ENCODE measurements at places on chromosomes 16 and 17.
A peak's percentile ranks its signal among the peaks of the same experiment; 100 is the strongest.

GRCh38 chr17:78729641-78730040 is 52.4 kb downstream of the CYTH1 start:
- no peak for ATAC-seq

DNA sequence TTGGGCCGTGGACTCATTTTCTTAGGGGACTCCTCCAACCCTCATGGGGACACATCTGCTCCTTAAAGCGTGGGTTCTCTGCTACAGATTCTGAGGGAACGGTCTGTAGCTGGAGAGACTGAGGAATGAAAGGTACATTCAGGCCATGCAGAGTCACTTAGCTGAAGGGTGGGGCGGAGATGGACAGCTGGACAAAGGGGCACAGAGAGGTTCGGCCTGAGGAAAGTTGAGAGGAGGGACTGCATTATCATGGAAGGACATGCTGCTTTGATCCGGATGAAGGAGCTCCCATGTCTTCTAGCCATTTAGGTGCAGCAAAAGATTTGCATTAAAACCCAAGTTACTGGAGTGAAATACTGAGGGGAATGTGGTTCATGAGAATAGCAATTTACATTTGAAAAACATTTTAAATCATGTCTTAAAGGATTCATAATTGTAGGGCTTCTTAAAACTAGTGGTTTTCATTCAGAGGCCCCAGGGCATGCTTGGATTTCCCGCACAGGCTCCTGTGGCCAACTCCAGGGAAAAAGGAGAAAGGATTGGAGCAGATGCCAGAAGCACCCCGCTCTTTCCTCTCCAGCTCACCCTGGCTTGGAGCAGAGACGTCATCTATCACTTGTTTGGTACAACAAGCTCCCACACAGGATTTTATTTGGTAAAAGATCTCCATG is 54.2 kb downstream of the CDRT4 start:
- no peak for ATAC-seq

GRCh38 chr17:50758989-50759544 is 8.3 kb downstream of the ANKRD40CL start:
- no peak for ATAC-seq

DNA sequence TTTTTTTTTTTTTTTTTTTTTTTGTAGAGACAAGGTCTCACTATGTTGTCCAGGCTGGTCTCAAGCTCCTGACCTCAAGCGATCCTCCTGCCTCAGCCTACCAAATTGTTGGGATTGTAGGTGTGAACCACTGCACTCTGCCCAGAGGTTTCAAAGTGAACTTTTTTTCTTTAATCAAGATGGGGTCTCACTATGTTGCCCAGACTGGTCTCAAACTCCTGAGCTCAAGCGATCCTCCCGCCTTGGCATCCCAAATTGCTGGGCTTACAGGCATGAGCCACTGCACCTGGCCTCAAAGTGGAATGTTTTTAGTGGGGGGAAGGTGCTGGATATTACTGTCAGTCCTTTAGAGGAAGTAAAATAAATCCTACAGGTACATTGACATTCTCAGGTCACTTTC is 12.0 kb upstream of the CEP20 start:
- no peak for ATAC-seq

GRCh38 chr17:17140590-17140980 is 65.5 kb downstream of the PLD6 start:
- ATAC-seq, result no peak

DNA sequence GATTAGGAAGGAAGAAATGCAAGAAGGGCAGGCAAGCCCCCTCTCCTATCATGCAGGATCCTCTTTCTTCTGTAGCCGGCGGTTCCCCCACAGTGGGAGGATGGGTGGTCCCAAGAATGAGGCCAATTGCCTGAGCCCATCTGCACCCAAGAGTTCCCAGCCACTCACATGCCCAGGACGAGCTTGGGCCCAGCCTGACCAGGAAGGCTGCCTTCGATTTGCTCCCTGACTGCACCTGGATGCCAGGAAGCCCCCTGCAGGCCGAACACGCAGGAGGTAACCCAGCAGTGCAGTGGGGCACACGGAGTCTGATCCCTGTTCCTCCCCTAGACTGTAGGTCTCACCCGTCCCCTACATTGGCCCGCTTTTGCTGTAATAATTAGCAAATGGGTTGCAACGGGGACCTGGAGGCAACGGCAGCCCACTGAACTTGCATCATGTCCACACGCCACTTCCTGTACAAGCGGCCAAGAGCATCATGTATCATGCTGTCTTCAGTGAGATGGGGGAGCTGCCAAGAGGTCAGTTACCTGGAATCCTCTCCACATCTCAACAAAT is 67.5 kb downstream of the AMFR start:
- ATAC-seq, result no peak

DNA sequence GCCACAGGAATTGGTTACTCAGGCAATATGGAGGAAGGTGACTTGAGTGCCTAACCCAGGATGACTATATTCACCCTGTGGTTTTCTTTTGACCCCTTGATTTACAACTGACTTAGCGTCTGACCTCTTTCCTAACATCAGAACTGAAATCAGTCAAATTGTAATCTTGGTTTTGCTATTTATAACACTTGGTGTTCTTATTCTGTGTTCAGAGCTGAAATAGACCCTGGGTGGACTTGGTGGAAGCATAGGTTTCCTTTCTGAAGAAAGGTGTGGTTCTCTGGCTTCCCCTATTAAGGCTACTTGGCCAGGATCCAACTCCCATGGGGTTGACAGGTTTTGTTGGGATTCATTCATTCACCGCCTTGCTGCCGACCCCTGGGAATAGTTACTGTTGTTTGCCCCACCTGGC is 80.8 kb downstream of the CLEC16A start:
- peak; percentile 81 for ATAC-seq

DNA sequence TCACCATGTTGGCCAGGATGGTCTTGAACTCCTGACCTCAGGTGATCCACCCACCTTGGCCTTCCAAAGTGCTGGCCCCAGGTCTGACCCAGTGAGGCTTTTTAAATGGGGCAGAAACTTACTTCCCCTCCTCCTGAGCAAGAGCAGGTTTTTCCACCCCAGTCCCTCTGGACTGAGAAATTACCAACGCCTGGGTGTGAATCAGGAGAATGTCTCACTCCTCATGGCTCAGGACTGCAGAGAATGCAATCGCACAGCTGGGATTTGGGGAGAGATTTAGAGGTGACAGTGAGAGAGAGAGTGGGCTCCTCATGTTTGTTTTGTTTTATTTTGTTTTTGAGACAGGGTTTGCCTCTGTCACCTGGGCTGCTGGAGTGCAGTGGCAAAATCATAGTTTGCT is 203.6 kb downstream of the RAB11FIP4 start:
- no peak for ATAC-seq

DNA sequence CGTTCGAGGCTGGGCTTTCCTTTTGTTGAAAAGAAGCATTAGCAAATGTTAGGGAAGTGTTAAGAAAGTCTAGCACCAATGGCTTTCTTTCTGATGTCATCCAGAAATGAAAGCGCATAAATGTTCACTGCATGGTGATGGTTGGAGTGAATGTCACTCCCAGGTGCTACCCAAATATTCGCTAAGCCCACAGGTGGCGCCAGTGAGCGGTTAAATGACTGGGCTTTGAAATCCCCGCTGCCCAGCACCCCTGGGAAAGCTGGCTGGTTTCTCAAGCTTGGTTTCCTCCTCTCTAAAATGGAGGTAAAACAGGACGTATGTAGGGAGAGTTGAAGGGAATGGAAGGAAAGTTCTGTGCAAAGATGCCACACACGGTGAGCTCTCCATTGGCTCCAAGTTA is 104.4 kb downstream of the IRX5 start:
- ATAC-seq, result no peak

- ATAC-seq, result no peak
Measured at GRCh38 chr17:1029922-1030644, 33.2 kb downstream of the TIMM22 start.

GRCh38 chr17:80850817-80851216 is 140.8 kb upstream of the CHMP6 start:
- ATAC-seq, result no peak

DNA sequence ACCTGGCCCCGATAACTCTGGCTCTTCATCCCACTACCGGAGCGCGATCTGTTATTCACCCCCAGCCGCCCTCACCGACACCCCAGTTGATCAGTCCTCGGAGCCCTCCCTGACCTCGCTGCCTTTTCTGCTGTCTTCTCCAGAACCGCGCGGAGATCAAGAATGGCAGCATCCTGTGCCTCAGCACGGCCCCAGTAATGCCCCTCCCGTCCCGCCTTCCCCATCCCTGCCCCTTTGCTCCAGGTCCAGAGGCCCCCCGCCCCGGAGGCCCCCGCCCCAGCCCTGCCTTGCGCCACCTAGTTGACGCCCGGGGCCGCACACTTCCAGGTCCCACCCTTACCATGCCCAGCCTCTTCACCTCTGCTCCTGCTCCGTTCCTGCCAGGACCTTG is 872 bp downstream of the ELMO3 start:
- ATAC-seq, result no peak

DNA sequence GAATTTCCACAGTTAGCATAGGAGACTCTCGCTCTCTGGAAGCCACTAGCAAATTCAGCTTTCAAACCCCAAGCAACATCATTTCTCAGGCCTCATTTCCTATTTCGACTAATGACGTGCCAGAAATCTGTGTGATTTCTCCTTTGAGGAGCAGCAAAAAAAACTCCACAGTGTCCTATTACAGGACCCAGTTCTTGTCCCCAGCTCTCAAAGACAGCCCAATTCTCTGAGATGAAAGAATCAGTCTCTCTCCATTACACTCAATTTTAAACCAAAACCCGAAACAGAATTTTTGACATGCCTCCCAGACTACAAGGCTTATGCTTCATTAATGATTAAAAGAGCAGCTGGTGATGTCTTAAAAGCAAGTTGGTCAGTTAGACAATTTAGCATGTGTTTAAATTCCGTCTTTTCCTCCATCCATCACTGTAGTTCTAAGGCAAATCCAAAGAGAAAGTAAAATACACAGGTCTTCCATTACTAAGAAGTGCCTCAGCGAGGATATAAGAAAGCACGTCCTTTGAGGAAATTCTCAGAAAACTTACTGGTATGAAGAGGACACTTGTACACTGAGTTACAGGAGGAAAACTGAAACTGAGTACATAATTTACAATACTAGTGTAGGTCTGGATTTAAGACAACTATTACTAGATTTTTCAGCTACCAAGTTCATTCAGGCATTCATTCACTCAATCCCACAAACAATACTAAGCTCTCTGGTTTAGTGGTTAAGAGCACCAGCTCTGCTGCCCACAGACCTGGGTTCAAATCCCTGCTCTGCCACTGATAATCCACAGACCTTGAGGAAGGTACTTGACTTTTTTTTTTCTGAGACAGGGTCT is 12.5 kb downstream of the TOM1L2 start:
- peak; percentile 42 for ATAC-seq

DNA sequence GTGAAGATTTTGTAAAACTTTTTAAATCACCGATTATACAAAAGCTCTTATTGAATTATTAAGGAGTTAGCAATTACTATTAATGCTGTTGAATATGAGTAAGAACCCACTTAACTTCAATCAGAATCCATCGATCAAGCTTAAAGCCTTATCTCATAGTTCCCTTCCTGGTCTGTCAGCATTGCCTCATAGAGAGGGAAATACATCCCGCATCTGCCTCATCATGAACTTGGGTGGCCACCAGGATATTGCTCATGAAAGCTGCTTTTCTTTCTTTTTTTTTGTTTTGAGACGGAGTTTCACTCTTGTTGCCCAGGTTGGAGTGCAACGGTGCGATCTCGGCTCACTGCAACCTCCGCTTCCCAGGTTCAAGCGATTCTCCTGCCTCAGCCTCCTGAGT is 66.7 kb downstream of the PIGL start:
- ATAC-seq, result no peak

DNA sequence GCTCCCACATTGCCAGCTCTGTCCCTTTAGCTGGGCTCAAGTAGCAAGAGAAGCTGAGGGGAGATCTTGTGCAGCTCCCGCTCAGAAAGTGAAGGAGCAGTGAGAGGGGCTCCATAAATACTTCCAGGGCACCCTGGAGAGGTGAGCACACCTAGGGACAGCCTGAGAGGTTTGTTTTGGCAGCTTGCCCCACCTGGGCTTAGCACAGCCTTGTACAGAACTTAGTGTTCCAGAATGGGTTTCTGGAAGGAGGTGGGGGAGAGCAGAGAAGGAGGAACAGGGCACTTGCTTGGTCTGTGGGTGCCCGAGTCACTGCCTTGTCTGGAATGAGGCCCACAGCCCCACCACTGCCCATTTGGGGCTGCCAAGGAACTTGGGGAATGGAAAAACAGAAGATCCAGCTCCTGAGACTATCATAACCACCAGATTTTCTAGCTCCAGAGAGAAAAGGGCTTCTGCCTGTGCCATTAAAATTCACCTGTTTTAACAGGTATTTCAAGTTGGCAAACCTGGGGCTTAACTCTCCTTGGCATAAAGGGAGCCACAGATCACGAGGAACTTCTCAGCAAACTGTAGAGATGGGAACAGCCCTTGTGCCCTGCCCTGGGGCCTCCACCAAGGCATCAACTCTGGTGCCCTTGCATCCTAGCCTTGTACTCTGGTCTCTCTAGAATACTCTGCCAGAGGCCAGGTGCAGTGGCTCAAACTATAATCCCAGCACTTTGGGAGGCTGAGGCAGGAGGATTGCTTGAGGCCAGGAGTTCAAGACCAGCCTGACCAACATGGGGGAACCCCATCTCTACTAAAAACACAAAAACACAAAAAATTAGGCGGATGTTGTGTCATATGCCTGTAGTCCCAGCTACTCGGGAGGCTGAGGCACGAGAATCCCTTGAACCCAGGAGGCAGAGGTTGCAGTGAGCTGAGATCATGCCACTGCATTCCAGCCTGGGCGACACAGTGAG is 1.9 kb downstream of the PRR15L start:
- ATAC-seq, result no peak

GRCh38 chr17:80460429-80460834 is 16.0 kb downstream of the NPTX1 start:
- ATAC-seq, result no peak

DNA sequence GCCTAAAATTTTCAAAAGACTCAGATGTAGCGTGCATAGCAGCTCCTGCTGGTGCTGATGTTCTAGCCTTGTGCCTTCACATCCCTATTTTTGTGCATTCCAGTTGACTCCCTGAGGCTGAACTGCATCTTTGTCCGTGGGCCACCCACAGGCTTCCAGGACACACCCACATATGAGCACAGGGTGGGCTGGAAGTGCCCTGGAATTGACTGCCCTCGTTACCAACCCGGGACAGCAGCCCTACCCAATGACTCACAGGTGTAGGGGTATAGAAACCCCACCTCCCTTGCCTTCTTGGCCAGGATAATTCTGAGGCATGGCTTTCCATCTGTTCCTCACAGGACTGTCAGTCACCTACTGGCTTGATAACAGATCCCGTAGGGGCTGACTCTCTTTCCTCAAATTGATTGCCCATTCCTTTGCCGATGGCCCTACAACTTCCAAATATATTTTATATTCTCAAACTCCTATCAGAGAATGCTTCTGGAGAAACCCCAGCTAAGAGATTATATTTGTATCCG is 65.9 kb upstream of the CDH13 start:
- ATAC-seq, result no peak

DNA sequence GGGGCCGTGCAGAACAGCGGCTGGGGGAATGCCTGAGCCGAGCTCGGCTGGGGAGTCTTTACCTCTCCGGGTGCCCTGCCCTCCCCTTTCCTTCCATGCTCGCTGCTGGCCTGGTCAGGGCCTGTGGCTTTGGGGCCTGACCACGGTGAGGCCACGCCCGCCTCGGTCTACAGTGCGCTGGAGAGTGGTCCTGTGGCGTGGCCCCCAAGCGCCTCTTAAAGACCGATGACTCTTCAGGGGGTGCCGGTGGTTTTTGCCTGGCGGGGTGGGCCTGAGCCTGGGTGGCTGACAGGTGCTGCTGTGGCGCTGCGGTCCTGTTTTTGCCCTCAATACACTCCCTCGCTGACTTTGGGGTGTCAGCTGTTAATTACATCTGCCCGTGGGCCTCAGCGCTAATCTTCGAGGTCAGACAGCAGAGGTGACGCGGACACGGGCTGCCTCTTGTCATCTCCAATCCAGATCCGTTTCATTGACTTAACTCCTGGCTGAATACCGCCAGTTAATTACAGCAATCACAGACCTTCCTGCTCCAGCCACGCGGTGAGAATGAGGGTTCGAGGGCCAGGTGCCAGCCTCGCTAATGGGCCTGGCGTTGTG is 29.7 kb downstream of the GSE1 start:
- ATAC-seq, result no peak
